Breast epithelium (tissue), 4 donors: ENCODE measurements at places on chromosomes 1 and 21. TPM values are rescaled to one million over a fixed set of nuclear protein-coding genes. Genes with fewer than 3 reads are reported as not detected.
A peak's percentile ranks its signal among the peaks of the same experiment; 100 is the strongest.

- peaks cover 9% of the 10 kb centered on the region for H3K4me1 ChIP-seq
- no peaks in the 10 kb centered on the region for H3K36me3 ChIP-seq
- no peak within 1 kb of the TSS for H3K27ac ChIP-seq
- no peak for DNase-seq
Observed at GRCh38 chr1:242524571-242525359, at the start of gene PLD5. Gene PLD5, minus strand, starts transcription at chr1:242524697.

GRCh38 chr1:153430561-153430960, 14.2 kb downstream of the S100A7A start:
- no peak for DNase-seq
- peaks cover 12% of the 10 kb centered on the region for H3K27me3 ChIP-seq
- no peak overlapping the region for H3K27ac ChIP-seq
- no peaks in the 10 kb centered on the region for H3K36me3 ChIP-seq
- H3K4me3 ChIP-seq, result no peak overlapping the region

DNA sequence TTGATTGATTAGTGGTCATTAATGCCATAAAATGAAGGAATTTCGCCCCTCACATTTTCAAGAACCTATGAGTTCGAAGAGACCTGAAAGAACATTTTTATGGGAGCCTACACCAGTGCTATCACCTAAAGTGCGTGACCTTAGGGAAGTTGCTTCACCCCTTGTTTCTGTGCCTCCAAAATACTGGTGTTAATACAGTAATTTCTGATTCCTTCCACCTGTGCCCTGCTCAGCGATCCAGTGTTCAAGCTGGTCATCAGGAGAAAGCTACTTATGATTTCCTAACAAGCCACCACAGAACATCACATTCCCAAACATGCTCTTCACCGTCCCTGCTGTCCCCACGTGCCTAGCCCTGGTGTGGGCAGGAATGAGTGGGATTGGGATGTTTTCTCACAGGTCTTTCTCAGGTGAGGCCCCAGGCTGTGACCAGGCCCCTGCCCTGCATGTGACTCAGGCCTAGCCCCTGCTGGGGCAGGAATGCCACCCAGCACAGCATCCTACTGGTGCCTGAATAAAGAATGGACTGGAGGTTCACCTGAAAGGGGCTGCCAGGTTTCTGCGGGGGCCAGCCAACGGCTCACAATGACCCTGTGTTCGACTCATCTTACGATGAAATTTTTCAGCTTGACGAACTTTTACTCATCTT, 60.3 kb downstream of the CD247 start:
- no peaks in the 10 kb centered on the region for H3K36me3 ChIP-seq
- H3K4me3 ChIP-seq, result no peak overlapping the region
- no peaks in the 10 kb centered on the region for H3K4me1 ChIP-seq
- H3K27me3 ChIP-seq, result no peaks in the 10 kb centered on the region
- H3K27ac ChIP-seq, result no peak overlapping the region

- H3K4me3 ChIP-seq, result peak overlapping the region; percentile 11
- no peaks in the 10 kb centered on the region for H3K27me3 ChIP-seq
- H3K36me3 ChIP-seq, result no peaks in the 10 kb centered on the region
- peaks cover 39% of the 10 kb centered on the region for H3K4me1 ChIP-seq
- peak overlapping the region; percentile 91 for H3K27ac ChIP-seq
- no peak for DNase-seq
Observed at GRCh38 chr1:151989211-151989862, 4.3 kb downstream of the S100A10 start.

GRCh38 chr21:36126621-36127110, 8.2 kb upstream of the CBR3 start:
- no peak overlapping the region for H3K4me3 ChIP-seq
- H3K4me1 ChIP-seq, result no peaks in the 10 kb centered on the region
- peak overlapping the region; percentile 86 for H3K27ac ChIP-seq
- DNase-seq, result no peak
- no peaks in the 10 kb centered on the region for H3K27me3 ChIP-seq
- no peaks in the 10 kb centered on the region for H3K36me3 ChIP-seq

- DNase-seq, result no peak
- no peaks in the 10 kb centered on the region for H3K4me1 ChIP-seq
- no peaks in the 10 kb centered on the region for H3K36me3 ChIP-seq
- no peak overlapping the region for H3K4me3 ChIP-seq
Observed at GRCh38 chr1:82979593-82980236, 1019.2 kb downstream of the TTLL7 start.

DNA sequence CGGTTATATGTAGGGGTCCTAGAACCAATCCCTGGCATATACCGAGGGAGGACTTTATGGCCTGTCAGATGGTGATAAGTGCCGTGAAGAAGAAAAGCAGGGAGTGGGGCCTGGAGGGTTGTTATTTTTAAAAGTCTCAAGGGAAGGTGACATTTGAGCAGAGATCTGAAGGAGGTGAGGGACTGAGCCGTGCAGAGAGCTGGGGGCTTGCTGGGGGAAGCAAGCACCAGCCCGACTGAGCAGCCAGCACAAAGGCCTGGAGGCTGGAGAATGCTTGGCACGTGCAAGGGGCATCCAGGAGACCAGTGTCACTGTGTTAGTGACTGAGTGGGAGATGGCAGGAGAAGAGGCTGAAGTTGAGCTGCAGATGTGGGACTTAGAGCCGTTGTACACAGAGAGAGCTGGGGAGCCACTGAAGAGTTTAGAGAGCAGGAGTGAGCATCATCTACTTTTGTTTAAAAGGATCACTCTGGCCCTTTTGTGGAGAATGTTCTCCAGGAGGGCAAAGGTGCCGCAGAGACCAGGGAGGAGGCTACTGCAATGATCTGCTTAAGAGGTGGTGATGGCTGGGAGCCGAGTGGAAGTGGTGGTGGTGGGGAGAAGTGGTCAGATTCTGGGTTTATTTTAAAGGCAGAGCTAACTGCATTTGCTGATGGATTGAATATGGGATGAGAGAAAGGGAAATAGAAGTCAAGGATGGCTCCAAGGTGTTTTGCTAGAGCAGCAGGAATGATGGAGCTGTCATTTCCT, 31.2 kb downstream of the PTPRU start:
- no peak overlapping the region for H3K4me3 ChIP-seq
- H3K4me1 ChIP-seq, result peaks cover 11% of the 10 kb centered on the region
- H3K27me3 ChIP-seq, result no peaks in the 10 kb centered on the region
- DNase-seq, result no peak
- no peak overlapping the region for H3K27ac ChIP-seq

DNA sequence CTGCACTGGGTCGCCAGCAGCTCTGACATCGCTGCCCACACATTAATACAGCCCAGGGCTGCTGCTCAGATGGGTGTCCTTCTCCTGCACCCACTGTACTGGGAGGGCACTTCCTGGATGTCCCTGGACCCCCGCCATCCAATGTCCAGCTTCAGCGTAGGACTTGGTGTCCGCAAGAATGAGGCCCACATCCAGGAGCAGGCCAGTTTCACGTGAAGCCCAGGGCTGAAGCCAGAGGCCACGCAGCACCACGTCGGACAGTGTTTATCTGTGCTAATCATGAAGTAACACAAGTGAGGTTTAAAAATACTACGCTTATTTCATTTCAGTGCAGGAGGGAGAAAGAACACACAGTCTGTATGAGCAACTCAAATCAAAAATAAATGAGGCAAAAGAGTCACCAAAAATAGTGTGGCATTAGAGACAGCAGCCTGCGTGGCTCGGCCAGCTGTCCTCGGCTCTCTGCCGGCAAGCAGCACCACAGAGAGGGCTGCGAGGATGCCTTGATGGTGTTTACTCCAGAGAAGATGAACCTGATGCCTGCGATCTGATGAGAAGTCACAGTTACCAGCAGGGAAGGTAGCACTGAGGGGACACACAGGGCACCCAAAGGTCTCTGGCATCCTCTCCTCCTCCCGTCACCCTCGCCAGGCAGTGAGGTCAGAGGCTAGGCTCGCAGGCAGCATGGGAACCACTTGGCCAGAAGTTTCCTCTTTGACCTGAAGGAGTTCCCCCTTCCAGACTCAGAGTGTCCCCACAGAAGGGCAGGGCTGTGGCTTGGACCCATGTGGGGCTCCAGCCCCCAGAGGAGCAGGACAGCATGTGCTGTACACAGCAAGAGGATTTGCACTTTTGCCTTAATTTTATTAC, 22.1 kb upstream of the NPHP4 start:
- DNase-seq, result no peak
- H3K4me3 ChIP-seq, result no peak overlapping the region
- H3K27ac ChIP-seq, result no peak overlapping the region
- H3K27me3 ChIP-seq, result no peaks in the 10 kb centered on the region
- H3K4me1 ChIP-seq, result no peaks in the 10 kb centered on the region

GRCh38 chr1:172704420-172705210, 45.7 kb downstream of the FASLG start:
- H3K4me1 ChIP-seq, result no peaks in the 10 kb centered on the region
- no peaks in the 10 kb centered on the region for H3K36me3 ChIP-seq
- no peak for DNase-seq
- no peak overlapping the region for H3K4me3 ChIP-seq
- no peak overlapping the region for H3K27ac ChIP-seq
- no peaks in the 10 kb centered on the region for H3K27me3 ChIP-seq

TOE1 gene
- 11.1 TPM for total RNA-seq

G0S2 gene
- 198 TPM for total RNA-seq

ERI3 gene
- 35.8 TPM for total RNA-seq

RPS6KA1 gene
- 43.0 TPM for total RNA-seq

HFM1 gene
- 4.6 TPM for total RNA-seq
